Spinal cord (tissue), 10 donors: ENCODE measurements at places on chromosomes 1 and 21. TPM values are rescaled to one million over a fixed set of nuclear protein-coding genes. Genes with fewer than 3 reads are reported as not detected.
A peak's percentile ranks its signal among the peaks of the same experiment; 100 is the strongest.

The ASCL5 gene
- 0.17 TPM for total RNA-seq

The MORN1 gene
- total RNA-seq: 8.4 TPM

The CENPF gene
- total RNA-seq: 46.6 TPM

The KCNN3 gene
- total RNA-seq: 12.9 TPM

DNA sequence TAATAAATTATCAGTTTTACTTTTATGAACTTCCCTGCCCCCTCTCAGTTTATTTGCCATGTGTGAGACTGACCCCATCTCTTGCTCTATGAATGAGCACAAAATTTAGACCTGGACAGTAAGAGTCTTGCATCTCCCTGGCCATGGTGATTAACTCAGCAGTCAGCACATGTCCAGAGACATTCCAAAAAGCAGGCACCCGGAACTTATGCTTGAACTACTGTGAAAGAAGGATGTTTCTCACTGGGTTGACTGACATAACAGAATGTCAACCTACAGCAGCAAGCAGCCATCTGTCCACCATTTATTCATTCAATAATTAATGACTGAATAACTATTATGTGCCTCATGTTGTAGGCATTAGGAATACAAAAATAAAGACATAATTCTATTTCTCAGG lies 11.3 kb upstream of the SEC16B start:
- no peaks in the 10 kb centered on the region for H3K27me3 ChIP-seq
- no peak overlapping the region for H3K4me3 ChIP-seq
- no peak for DNase-seq
- no peaks in the 10 kb centered on the region for H3K4me1 ChIP-seq
- no peak overlapping the region for H3K27ac ChIP-seq

DNA sequence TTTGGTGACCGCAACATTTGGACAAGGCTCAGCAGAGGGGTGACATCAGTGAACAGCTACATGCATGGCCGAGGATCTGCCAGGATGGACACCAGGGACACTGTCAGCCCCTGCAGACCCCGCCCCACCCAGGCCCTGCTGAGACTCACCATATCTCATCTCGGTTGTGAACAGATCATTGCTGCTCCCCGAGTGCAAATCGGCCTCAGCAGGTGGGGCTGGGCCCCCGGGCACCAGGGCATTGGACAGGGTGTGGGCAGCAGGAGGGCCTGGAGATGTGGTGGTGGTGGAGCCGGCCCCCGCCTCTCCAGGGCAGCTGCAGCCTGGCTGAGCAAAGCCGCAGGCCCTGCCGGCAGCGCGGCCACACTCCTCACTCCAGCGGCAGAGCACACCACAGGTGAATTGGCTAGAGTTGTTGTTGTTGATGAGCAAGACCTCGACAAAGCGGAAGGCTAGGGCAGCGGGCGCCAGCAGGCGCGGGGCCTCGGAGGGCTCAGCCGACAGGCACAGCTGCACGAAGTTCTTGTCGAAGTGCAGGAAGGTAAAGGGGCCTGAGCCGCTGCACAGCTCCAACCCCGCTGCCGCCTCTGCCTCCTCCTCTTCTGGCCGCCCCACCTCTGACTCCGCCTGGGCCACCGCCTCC lies 8.2 kb downstream of the ADGRB2 start:
- no peak overlapping the region for H3K27ac ChIP-seq
- no peak overlapping the region for H3K4me3 ChIP-seq
- DNase-seq: no peak
- no peaks in the 10 kb centered on the region for H3K27me3 ChIP-seq

DNA sequence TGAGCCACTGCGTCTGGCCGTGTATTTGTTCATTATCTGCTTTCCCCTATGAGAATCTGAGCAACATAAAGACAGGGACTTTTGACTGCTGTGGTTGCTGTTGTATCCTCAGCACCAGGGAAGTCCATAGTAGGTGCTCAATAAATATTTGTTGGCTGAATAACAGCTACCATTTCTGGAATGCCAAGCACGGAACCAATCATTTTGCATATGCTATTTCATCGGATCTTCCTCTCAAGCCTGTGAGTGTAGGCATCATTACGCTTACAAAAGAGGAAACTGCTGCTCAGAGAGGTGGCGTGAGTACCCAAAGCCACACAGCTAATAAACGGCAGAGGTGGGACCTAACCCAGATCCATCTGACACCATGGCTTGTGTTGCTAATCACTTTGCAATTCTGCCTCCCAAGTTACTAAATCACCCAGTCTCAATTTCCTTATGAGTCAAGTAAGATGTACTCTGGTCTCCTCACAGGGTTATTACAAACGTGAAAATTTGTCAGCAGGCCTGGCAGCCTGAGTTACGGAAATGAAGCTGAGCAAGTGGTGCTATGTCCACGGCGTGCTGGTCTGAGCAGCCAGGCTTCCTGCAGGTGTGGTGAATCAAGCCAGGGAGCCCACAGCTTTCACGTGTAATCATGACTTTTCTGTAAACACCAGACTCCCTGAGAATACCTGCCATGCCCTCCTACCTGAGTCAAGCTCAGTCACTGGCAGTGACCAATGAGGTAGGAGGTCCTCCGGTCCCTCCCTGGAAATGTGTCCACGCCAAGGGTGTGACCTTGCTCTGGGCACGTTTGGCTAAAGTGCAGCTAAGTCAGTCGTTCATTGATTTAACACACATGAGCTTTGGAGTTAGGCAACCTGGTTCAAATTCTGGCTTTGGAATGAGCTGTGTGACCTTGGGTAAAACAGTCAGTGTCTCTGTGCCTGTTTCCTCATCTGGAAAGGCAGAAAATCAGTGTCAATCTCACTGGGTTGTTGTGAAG lies 4.8 kb upstream of the RHCE start:
- H3K4me1 ChIP-seq: no peaks in the 10 kb centered on the region
- H3K27me3 ChIP-seq: no peaks in the 10 kb centered on the region
- no peak overlapping the region for H3K27ac ChIP-seq
- DNase-seq: no peak
- H3K4me3 ChIP-seq: no peak overlapping the region
- no peaks in the 10 kb centered on the region for H3K36me3 ChIP-seq

DNA sequence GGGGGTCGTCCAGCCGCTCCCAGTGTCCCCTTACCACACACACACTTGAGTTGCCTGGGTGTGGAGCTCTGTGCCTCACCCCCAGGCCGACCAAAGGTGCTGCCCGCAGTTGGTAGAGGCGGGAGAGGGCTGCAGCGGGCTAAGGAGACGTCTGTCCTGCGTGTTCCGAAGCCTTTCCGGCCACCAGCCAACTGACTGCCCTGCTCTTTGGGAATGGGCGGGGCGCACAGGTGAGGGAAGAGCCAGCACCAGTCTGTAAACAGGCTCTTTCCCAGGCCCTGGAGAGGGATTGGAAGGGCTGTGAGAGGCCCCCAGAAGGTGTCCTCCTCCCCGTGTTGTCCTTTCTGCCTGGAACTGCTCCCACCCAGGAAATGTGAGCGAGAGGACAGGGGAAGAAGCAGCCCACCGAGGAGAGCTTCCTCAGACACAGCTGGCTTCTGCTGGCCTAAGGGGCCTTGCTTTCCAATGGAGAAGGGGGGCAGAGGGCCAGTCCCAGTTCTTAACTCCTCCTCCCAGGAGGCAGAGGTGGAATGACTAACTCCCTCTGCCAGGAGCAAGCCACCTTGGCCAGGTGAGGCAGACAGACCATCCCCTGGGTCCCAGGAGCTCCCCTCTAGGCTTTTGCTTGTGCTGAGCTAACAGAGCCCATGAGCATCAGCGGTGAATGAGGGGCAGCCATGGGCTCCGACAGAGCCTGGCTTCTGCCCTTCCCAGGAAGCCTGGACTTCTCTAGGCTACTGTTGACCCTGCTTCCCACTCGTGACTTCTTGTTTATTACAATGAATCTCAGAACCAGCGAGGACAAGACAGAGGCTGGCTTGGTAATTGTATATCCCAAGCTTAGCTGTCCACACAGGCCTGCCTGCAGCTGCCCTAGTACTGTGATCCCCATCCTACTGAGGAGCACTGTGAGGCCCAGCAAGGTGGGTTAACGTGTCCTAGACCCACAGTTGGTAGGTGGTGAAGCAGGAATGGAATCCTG lies 158.1 kb upstream of the COA6 start:
- H3K4me3 ChIP-seq: peak overlapping the region; percentile 43
- H3K36me3 ChIP-seq: no peaks in the 10 kb centered on the region
- H3K27ac ChIP-seq: no peak overlapping the region
- peaks cover 37% of the 10 kb centered on the region for H3K4me1 ChIP-seq
- H3K27me3 ChIP-seq: peaks cover 16% of the 10 kb centered on the region

DNA sequence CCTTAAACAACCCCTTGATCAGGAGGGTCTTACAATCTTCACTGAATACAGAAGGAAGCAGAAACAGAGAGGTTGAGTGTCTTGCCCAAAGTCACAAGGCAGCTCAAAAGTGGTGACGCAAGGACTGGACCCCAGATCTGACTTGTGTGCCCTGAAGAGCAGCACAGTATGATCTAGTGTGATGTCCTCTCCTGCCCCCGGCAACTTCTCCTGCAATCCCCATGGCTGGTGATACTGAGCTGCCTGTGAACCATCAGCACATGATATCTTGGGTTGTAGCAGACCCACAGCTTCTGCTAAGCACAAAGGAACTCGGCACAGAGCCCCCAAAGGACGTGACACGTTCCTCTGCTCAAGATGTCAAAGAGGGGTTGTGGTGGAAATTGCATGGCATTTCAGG lies 51.2 kb upstream of the EDN2 start:
- H3K36me3 ChIP-seq: no peaks in the 10 kb centered on the region
- peaks cover 19% of the 10 kb centered on the region for H3K4me1 ChIP-seq
- no peak for DNase-seq
- H3K27me3 ChIP-seq: no peaks in the 10 kb centered on the region
- no peak overlapping the region for H3K27ac ChIP-seq

DNA sequence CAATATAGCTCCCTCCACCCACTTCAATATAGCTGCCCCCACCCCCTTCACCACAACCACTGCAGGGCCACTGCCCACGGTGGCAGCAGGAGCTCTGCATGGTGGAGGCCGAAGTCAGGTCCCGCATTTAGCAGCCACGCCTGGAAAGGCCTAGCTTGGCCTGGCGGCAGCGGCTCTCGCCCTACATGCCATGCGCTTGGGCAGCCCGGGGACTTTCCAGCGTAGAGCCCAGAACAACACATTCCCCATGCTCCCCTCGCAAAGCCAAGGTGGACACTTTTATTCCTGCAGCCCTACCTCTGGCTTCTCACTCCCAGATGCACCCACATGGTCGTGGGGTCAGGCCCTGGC lies 37.1 kb downstream of the LHX4 start:
- DNase-seq: no peak
- peaks cover 26% of the 10 kb centered on the region for H3K4me1 ChIP-seq
- peaks cover 13% of the 10 kb centered on the region for H3K36me3 ChIP-seq
- no peak overlapping the region for H3K27ac ChIP-seq
- H3K27me3 ChIP-seq: no peaks in the 10 kb centered on the region

DNA sequence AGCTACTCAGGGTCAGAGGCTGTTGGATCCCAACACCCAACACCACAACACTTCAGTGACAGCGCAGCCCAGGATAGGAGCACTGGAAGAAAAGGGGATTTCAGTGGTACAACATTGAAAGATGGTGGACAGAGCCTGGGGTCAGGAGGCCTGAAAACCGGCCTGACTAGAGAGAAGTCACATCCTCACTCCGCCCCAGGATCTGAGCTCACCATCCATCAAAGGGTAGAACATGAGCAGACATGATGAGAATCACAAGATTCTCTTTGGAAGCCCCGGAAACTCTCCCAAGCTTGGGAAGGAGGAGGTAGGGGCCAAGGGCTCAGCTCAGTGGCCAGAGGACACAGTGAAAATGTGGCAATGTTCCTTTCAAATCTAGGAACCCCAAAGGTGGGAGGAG lies 271.3 kb downstream of the NPHP4 start:
- DNase-seq: no peak
- no peak overlapping the region for H3K27ac ChIP-seq
- H3K27me3 ChIP-seq: peaks cover 2% of the 10 kb centered on the region
- no peak overlapping the region for H3K4me3 ChIP-seq
- H3K4me1 ChIP-seq: peaks cover 53% of the 10 kb centered on the region

DNA sequence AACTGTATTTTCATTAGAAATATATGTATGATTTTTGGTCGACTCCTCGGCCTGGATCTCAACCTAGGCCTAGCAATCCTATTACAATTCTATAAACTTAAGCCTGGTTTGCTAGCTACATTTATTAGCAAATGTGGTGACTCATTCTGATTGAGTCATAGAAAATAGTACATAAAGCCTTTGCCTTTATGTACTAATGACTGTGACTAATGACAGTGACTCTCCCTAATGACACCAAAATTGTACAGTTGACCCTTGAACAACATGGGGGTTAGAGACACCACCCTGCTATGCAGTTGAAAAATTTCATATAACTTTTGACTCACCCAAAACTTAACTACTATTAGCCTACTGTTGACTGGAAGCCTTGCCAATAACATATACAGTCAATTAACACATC lies 78.9 kb downstream of the CLEC20A start:
- no peak overlapping the region for H3K27ac ChIP-seq
- H3K4me1 ChIP-seq: no peaks in the 10 kb centered on the region
- no peaks in the 10 kb centered on the region for H3K27me3 ChIP-seq
- no peak for DNase-seq
